ENCODE measurements at places on chromosomes 7 and 10. TPM values are rescaled to one million over a fixed set of nuclear protein-coding genes. Genes with fewer than 3 reads are reported as not detected.

CAPZA2 gene
- total RNA-seq = 152 TPM

DEPP1 gene
- total RNA-seq = 740 TPM

LAMB4 gene
- 0.60 TPM for total RNA-seq

LIPM gene
- total RNA-seq = not detected

SEMA3E gene
- 6.3 TPM for total RNA-seq

H2BK1 gene
- total RNA-seq = not detected

INHBA gene
- total RNA-seq = 0.93 TPM

GIMAP6 gene
- 47.3 TPM for total RNA-seq

CALCR gene
- total RNA-seq = 0.24 TPM

UCMA gene
- not detected for total RNA-seq

NUPR2 gene
- not detected for total RNA-seq

VWA2 gene
- 0.09 TPM for total RNA-seq

ASB15 gene
- total RNA-seq = not detected

CRHR2 gene
- not detected for total RNA-seq

ELFN1 gene
- 4.0 TPM for total RNA-seq

GRCh38 chr10:108850138-108850854 is 1073.0 kb downstream of the XPNPEP1 start:
- DNase-seq = no peak

- DNase-seq = no peak
Observed at GRCh38 chr10:113788604-113789083, 37.2 kb downstream of the PLEKHS1 start.

- no peak for DNase-seq
Observed at GRCh38 chr7:131637859-131638258, 81.4 kb upstream of the PODXL start.

DNA sequence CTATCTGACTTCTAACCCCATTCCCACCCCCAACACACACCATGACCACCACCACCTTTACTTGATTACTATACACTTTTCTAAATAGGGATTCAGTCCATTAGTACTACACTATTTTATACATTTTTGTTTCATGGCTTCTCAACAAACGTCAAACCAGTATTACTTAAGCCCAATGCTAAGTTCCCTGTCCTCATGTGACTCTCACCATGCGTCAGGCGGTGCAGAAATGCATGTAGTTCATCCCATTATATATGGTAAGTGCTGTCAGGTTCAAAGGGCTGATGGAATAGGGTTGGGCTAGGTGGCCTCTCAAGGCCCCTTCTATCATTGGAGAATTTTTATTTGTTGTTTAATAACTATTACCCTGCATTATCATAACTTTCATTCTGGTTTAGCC is 19.5 kb upstream of the VPS41 start:
- DNase-seq = no peak

GRCh38 chr7:16734148-16734726 is 19.3 kb upstream of the TSPAN13 start:
- DNase-seq = no peak

DNA sequence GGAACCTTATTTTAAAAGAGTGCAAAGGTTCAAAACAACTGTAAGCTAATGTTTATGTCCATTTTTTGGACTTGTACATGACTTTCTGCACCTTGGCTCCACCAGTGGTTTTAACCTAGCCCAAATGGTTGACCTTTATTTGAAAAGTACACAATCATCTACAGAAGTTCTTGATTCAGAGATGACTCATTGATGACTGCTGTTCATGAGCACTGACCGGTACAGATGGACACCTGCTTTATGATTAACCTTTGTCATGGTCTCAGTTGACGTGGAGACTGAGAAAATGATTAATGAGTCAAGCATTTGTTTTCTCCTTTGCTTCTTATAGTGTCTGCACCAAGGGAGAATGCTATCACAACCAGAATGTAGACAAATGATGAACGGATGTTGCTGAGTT is 55.7 kb upstream of the PTER start:
- no peak for DNase-seq

DNA sequence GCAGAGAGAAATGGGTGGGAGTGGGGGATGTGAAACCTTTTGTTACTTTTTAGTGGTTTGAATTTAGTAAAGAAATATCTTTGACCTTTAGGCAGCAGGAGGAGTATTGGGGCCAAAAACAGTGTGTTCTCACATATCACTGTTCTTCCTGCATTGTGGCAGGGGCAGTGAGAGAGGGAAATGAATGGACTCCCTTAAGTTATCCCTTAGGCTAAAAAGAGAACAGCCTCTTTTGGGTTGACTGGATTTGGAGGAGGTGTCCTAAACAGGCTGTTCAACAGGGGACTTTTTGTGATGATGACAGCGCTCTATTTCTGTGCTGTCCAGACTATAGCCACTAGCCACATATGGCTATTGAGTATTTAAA is 22.3 kb downstream of the ZNF775 start:
- DNase-seq = no peak

DNA sequence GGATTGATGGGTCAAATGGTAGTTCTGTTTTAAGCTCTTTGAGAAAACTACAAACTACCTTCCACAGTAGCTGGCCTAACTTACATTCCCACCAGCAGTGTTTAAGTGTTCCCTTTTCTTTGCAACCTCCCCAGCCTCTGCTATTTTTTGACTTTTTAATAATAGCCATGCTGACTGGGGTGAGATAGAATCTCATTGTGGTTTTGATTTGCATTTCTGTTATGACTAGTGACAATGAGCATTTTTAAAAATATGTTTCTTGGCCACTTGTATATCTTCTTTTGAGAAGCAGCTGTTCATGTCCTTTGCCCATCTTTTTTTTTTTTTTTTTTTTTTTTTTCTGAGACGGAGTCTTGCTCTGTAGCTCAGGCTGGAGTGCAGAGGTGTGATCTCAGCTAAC is 155.2 kb upstream of the BMPER start:
- no peak for DNase-seq

DNA sequence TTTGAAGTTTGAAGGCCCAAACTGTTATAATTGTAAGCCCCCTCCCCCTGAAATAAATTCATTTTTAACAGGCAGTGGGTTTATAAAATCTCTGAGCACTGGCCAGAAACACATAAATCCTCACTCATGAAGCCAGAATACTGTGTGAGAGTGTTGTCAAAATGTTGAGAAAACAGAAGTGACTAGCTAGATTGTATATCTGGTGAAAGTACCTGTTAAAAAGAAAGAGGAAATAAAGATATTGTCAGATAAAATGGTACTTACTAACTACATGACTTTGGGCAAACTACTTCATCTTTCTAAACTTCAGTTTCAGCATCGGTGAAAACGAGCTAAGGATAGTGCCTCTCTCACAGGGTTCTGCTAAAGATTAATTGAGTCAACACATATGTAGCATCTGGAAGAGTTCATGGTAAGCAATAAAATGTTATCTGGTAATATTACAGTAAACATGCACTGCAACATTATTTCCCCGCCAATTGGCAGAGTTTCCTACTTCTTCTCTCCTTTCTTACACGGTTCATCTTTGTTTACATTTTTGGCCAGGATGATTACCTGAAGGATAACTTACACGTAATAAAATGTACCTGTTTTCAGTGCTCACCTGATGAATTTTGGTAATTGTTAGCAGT is 202.5 kb upstream of the CHRM2 start:
- no peak for DNase-seq

DNA sequence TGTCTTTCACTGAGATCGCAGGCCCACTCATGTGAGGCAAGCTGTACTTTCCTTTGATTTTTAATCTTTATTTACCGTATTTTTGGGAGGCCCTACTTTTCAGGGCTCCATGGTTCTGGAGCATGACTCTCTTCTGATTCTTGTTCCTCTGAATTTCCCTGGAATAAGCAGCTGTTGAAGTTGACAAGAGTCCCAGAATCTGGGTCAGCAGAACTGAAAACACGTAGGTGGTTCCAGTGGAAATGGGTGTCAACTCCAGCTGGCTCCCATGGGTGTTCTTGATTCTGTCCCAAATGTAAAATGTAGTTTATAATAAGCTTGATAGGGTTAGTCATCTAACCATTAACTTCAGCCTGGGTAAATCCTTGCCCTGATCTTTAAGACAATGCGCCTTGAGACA is 409.4 kb downstream of the GATA3 start:
- DNase-seq = no peak

DNA sequence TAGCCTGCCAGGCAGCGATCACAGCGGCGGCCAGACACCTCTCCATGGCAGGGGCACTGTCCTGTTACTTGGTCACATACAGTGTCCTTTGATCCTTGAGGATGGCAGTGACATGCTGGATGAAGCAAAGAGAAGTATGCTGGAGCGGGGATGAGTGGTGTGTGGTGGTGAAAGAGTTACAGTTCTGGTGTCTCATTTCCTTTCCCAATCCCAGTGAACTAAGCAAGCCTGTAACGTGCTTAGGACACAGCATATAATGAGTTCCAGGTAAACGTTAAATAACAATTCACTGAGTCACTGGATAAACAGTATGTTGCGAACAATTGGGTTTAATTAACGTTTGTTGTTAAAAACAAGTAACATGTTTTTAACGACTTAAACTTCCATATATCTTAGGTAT is 63.5 kb upstream of the LAMB1 start:
- no peak for DNase-seq

DNA sequence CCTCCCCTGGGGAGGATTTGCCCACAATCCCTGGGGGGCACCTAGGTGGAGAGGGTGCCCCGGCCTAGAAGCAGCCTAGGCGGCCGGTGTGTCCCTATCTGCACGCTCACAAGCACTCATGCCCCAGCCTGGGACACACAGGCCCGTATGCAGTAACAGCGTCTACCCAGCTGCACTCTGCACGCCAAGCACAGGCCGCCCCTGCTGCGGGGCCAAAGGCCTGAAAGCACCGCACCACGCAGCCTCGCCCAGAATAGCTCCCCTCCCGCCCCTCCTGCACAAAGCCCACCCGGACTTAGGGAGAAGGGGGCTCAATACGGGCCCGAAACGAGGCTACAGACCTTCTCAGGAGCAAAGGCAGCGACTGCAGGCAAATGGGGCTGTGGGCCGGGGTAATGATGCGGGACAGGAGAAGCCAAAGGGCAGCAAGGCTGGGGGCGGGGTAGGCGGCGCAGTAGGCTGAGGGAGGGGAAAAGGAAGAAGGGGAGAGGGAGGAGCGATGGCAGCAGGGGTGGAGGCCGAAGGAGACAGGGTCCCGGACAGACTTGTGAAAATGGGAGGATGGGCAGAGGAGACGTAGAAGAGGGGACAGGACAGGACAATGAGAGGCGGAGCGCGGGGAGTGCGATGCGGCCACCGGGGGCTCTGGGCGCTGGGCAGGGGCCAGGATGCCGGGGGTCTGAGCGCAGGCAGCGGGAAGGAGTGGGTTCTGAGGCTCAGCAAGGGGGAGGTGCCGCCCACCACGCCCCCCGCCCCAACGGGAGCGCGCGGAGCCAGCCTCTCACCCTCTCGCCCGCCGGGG is 544 bp downstream of the GPRIN2 start:
- DNase-seq = no peak

GRCh38 chr7:101370836-101371235 is 8.2 kb downstream of the COL26A1 start:
- no peak for DNase-seq

- no peak for DNase-seq
Observed at GRCh38 chr7:2764621-2765020, 76.6 kb downstream of the AMZ1 start.

DNA sequence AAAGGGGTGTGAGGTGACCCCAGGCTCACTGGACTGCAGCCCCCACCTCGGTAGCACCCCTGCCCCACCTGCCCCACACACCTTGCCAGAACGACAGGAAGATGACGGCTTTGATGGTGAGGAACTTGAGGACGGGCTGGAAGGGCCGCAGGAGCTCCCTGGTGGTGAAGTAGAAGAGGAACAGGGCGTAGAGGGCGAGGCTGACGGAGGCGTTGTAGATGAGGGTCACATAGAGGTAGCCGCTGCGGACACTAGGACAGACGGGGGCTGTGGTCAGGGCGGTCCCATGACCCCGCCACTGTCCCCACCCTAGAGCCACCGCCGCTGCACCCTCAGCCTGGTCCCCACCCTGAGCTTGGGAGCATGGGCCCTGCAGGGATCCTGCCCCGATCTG is 7.6 kb downstream of the TMEM184A start:
- no peak for DNase-seq

- no peak for DNase-seq
Observed at GRCh38 chr7:155951554-155952158, 139.4 kb upstream of the SHH start.

DNA sequence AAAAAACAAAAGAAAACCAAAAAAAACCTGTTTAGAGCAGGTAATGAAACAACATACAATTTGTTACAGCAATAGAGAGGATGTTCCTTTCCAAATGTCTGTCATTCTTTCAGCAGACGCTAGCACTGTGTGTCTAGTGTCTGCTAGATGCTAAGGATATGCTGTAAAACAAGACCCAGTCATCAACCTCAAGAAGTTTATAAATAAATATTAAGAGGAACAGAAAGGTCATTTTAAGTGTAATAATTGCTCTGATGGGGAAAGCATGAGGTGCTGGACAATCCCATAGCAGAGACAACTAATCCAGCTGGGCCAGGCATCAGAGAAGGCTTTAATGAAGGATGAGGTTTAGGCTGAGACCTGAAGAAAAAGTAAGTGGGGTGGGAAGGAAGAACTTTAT is 23.3 kb upstream of the ASCC1 start:
- no peak for DNase-seq

DNA sequence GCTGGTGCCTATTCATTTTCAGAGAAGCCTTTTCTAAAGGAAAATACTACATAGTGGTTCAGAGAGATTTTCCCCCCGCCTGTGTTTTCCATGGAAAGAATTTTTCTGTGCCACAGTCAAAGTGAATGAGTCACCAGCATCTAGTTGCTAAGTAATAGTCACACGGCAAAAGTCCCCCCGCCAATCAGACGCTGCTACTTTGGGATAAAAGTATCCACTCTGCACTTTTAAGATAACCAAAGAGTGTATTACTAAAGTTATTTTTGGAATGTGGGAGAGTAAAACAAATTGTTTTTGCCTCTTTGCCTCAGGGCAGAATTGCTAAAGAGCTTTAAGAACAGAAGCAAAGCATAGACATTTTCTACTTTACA is 23.5 kb downstream of the ABLIM1 start:
- DNase-seq = no peak

Data from omental fat pad (tissue), 4 donors.